Activated CD4-positive, alpha-beta memory T cell treated with anti-CD3 and anti-CD28 coated beads, Interleukin-2, amount 10 ng/mL, durations not matched to agents 7 days and 5 days (primary cell): ENCODE measurements at places on chromosomes 1 and 21. TPM values are rescaled to one million over a fixed set of nuclear protein-coding genes. Genes with fewer than 3 reads are reported as not detected.

- no peaks in the 10 kb centered on the region for H3K36me3 ChIP-seq
- H3K4me1 ChIP-seq, result no peaks in the 10 kb centered on the region
- H3K27ac ChIP-seq, result no peak overlapping the region
- peaks cover 5% of the 10 kb centered on the region for H3K27me3 ChIP-seq
- H3K4me3 ChIP-seq, result no peak overlapping the region
These were observed 120.6 kb downstream of the CACNA1E start for GRCh38 chr1:181603735-181604410.

- no peak overlapping the region for H3K27ac ChIP-seq
- peaks cover 7% of the 10 kb centered on the region for H3K27me3 ChIP-seq
- no peaks in the 10 kb centered on the region for H3K36me3 ChIP-seq
- no peak for DNase-seq
- H3K4me3 ChIP-seq, result no peak overlapping the region
- H3K4me1 ChIP-seq, result peaks cover 4% of the 10 kb centered on the region
These were observed 55.6 kb upstream of the FBXO28 start for GRCh38 chr1:224058303-224058702.

DNA sequence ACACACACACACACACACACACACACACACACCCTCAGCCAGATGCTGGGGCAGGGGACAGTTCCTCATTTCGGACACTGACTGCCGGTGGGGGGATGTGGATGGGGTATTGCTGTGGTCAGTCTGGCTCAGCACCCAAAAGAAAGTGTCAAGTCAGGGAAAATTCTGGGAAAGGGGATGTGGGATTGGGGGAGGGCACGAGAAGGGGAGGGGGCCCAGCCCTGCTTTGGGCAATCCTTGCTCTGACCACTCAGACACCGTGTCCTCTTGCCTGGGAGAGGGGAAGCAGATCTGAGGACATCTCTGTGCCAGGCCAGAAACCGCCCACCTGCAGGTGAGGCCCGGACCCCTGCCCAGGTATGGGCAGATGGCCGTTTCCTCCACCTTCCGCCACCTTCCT is at the start of gene C1QC:
C1QC (plus strand) TSS at position 253 of the 400 bp plus-strand sequence. CDS start 391 bp downstream, outside the sequence.
- H3K27ac ChIP-seq, result no peak within 1 kb of the TSS
- no peak within 1 kb of the TSS for H3K4me3 ChIP-seq
- no peak for DNase-seq

- H3K4me1 ChIP-seq, result no peaks in the 10 kb centered on the region
- H3K4me3 ChIP-seq, result no peak overlapping the region
- H3K36me3 ChIP-seq, result no peaks in the 10 kb centered on the region
- no peak for DNase-seq
These were observed 275.5 kb upstream of the CACYBP start for GRCh38 chr1:174724219-174724618.

DNA sequence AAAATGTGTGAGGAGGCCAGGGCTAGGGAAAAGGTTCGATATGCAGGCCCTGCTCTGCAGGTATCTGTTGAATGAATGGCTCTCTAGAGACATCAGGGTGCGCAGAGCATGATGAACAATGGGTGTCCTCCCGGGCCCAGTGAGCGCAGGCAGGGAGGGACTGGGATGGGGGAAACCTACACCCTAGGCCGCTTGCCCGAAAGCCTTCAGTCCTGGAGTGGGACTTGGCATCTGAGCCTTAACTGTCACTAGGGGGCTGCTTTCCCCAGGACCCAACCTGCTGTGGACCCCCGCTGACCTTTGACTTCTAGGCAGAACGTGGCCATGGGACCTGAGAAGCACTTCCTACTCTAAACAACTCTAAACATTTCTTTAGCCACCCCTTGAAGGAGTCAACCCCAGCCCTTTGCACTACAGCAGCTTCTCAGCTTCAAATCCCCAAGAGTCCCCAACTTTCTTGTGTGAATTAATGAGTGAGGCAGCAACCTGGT is 444 bp upstream of the MAP3K6 start:
- DNase-seq, result no peak
- H3K27ac ChIP-seq, result peak overlapping the region; percentile 26
- peaks cover 37% of the 10 kb centered on the region for H3K4me1 ChIP-seq
- no peaks in the 10 kb centered on the region for H3K36me3 ChIP-seq
- H3K4me3 ChIP-seq, result peak overlapping the region; percentile 48

CFAP107 gene
- total RNA-seq, result not detected

FAM163A gene
- not detected for total RNA-seq

DNA sequence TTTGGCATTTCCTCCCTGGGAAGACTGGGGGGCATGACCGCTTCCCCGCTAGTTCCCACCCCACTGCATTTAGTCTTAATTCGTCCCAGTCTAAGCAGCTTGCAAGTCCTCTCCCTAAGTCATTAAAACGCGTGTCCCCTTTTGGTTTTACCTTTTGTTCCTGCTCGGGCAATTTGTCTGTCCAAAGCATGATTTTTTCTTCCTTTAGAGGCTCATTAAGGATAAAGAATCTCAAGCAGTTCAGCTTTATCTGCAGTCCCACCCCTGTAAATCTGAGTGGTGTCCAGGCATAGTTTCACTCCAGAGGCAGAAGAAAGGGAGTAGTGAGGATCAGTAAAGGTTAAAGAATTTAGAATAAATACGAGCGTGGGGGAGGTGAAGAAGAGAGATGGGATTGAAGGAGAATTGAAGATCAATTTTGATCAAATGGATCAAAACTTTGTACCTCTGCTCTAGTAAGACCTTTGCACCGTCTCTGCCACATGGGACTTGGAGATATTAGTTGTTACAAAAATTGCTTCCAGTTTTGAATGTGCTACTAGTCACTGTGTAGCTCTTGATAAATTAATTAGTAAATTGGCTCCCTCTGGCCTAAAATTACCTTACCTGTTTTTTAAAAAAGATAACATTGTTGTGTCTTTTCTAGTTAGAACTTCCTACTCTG is 989 bp upstream of the ETV3 start:
- peaks cover 44% of the 10 kb centered on the region for H3K4me1 ChIP-seq
- peaks cover 2% of the 10 kb centered on the region for H3K27me3 ChIP-seq
- no peak for DNase-seq
- H3K27ac ChIP-seq, result peak overlapping the region; percentile 71
- H3K36me3 ChIP-seq, result peaks cover 32% of the 10 kb centered on the region

FGR gene
- not detected for total RNA-seq

DNMT3L gene
- not detected for total RNA-seq

CCDC27 gene
- total RNA-seq, result not detected

GRCh38 chr1:9150582-9151327 is 21.9 kb upstream of the GPR157 start:
- H3K4me3 ChIP-seq, result no peak overlapping the region
- DNase-seq, result no peak
- H3K36me3 ChIP-seq, result peaks cover 5% of the 10 kb centered on the region
